ENCODE measurements at places on chromosomes 11 and 22. TPM values are rescaled to one million over a fixed set of nuclear protein-coding genes. Genes with fewer than 3 reads are reported as not detected.

IGF2 gene
- 2.3 TPM for total RNA-seq

RASSF10 gene
- total RNA-seq: 36.0 TPM

POU2AF2 gene
- not detected for total RNA-seq

SCGB1A1 gene
- not detected for total RNA-seq
